Midbrain (tissue), 1 donor: ENCODE measurements at places on chromosomes 4 and X.

GRCh38 chrX:23731951-23732350 is 11.1 kb downstream of the ACOT9 start:
- no peak for DNase-seq

DNA sequence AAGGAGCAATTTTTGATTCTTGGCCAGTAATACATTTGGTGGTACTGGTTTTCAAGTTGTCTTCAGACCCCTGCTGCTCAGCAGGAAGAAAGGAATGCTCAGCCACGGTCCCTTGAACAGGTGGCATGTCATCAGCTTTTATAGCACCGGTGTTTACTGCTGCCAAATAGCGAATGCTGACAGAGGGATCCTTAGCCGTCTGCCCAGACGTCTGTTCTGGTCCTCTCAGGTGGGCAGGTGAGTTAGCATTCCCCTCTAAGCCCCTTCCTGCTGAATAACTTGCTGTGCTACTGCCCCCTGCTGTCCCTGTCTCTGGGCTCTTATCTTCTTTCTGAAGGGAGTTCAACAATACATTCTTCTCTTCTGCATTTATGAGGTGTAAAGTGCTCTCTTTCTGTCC is 28.4 kb downstream of the BOD1L1 start:
- no peak for DNase-seq

- no peak for DNase-seq
These were observed 69.7 kb downstream of the PPP1R2C start for GRCh38 chrX:42708222-42708621.

- no peak for DNase-seq
These were observed 505.0 kb downstream of the BCOR start for GRCh38 chrX:39592776-39593175.

GRCh38 chr4:135032670-135033069 is 831.1 kb upstream of the PABPC4L start:
- DNase-seq: no peak

- DNase-seq: no peak
These were observed 70.7 kb upstream of the HCCS start for GRCh38 chrX:11040405-11040804.

DNA sequence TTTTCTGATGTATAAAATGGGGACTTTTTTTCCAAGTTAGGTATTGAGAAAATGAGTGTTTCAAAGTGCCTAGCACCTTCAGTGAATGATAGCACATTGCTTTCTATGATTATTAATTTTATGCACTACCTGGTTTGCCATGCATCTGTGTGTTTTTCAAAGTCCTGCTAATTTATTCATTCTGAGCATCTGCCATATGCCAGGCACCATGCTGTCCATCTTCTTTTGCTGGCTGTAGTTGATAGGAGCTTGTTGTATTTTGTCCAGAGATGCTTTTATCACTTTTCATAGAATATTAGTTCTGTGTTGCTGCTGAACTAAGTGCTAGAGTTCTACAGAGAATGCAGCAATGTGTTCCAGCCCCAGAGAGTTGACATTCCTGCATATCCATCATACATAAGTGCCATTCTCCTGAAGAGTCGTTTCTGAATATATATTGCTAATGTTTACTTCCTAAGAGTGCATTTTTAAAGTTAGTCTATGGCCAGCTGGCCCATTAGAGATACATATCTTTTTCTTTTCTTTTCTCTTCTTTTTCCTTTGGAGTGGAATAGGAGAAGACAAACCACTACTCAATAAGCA is 49.0 kb upstream of the CLNK start:
- no peak for DNase-seq

DNA sequence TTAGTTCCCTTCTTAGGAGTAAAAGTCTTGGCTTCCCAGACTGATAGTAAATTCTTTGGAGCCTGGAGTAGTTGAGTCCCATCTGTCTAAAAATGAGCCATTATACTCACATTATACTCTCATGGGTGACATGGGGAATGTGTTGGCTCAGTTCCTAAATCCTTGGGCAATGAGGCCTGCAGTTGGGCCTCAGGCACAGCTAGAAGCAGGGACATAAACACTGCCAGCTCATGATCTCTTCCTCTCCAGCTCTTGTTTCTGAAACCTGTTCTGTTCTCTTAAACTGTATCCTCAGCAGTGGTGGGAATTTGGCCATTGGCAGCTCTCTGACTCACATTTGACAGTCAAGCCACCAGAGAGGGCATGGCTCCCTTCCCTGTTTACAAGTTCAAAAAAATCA is 212.5 kb downstream of the SPATA18 start:
- peak; percentile 3 for DNase-seq

- DNase-seq: no peak
These were observed 108.9 kb downstream of the CDS1 start for GRCh38 chr4:84691800-84692199.

- DNase-seq: no peak
These were observed 32.3 kb downstream of the DOK7 start for GRCh38 chr4:3495204-3495975.

DNA sequence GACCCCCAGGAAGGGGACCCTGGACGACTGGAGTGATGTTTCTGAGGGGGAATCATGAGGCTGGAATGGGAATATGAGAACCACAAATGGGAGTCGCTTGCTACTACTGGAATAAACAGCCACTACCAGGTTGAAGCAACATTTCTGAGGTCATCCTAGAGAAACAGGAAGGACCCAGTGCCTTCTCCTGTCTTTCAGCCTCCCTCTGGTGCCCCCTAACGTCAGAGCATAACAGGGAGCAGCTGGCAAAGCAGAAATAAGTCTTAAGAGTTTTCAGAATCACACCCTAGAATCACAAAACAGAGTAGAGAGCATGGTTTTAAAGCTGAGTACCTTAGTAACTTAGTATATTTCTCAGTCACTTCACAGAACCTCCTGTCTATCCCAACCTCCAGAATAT is 347.8 kb upstream of the PITX2 start:
- no peak for DNase-seq

- DNase-seq: no peak
These were observed 159.1 kb upstream of the PSAPL1 start for GRCh38 chr4:7593646-7594412.

GRCh38 chr4:138222046-138222445 is 20.1 kb downstream of the SLC7A11 start:
- peak; percentile 26 for DNase-seq

DNA sequence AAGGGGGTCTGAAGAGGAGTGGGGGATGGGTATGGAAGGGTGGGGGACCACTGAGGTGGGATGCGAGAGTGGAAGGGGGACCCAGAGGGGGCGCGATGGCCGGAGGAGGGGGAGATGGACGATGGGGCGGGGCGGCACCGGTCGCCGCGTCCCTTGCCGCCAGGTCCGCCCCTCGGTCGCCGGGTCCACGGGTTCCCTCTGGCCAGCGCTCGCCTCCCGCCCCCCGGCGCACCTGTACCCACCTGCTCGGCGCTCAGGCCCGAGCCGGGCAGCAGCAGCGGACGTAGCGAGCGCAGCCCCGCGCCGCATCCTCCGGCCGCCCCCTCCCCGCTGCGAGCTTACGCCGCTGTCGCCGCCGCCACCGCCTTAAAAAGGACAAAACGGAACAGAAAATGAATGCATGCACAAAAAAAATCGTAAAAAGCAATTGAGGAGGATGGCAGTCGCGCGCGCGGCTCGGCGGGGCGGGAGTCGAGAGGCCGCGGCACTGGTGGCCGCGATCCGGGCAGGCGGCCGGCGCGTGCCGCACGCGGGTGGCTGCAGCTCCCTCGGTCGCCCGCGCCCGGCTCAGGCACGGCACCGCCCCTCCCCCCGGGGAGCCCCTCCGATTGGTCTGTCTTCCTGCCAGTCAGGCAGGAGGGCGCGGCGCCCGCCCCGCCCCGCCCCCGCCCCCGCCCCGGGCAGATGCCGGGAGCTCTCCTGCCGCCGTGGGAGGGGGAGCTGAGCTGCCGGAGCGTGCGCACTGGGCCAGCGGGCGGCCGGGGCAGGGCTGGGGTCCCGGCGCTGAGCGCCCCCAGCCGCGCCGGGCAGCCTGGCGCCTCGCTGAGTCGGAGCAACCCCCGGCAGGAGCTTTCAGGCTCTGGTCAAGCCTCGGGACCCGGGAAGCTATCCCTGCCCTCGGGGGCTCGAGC is at the start of gene JAKMIP1:
Gene JAKMIP1 (minus strand): TSS at position 539 of the 911 bp plus-strand sequence. CDS start 87,699 bp downstream, outside the sequence.
- DNase-seq: peak; percentile 82

DNA sequence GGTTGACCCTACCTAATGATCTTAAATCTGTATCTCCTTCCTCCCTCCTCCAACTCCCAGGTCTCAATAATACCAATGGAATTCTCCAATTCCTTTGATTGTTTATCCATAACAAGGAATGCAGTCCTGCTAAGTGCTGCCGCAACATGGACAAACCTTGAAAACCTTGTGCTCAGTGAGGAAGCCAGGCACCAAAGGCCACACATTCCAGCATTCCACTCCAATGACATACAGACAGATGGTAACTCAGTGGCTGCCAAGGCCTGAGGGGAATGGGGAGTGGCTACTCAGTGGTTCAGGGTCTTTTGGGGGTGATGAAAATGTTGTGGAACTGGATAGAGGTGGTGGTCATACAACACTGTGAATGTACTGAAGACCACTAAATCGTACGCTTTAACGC is 10.4 kb downstream of the HAUS7 start:
- DNase-seq: no peak

DNA sequence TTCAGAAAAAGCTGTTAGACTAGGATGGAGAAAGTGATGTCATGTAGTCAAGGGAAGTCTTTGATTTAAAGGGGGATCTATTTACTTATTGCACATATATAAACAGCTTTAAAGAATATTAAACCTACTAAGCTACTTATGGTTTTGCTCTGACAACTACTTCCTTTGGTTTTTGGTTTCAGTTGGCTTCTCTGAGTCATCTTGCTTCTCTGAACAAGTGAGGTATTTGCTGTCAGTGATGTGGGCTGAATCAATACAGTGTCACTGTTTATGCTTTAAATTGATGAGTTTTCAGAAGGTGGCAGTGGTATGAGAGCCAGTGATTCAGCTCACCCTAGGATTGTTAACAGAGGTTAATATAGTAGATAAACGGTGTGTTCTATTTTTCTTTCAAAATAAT is 75.1 kb downstream of the CEP44 start:
- no peak for DNase-seq

DNA sequence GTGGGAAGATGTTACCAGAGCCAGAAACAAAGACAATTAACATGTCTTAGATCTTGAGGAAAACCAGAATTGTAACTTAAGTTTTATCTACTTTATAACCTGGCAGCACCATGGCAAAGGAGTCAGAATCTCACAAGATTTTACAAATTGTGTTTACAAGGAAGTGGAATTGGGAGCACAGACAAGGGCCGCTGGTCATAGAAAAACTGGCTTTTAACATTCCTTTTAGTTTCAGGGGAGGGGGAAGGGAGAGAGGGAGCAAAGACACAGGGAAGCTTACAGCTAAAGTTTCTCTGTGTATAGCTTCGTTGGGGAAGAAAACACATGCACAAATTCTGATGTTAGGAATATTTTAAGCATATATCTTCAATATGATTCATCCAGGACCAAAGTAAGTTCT is 10.3 kb upstream of the UGT2B11 start:
- no peak for DNase-seq

DNA sequence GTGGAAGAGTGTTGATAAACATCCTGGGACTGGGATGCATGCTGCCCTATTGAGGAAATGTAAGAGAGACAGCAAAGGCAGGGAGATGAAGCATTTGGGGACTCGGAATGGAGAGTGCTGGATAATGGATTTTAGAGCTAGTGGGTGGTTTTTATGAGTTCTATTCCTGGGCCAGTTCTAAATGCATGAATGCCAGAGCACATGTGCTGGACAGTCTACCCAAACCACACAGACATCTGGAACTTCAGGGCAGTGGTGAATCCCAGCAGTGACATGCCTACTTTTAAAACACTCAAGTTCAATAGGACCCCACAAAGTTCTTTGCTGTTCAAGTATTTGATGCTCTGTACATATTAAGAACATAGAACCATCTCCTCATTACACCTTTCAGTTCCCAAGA is 133.9 kb downstream of the CBR4 start:
- DNase-seq: no peak

GRCh38 chr4:14259936-14260335 is 632.4 kb upstream of the BOD1L1 start:
- no peak for DNase-seq

GRCh38 chrX:39961441-39961840 is 136.3 kb downstream of the BCOR start:
- DNase-seq: no peak

DNA sequence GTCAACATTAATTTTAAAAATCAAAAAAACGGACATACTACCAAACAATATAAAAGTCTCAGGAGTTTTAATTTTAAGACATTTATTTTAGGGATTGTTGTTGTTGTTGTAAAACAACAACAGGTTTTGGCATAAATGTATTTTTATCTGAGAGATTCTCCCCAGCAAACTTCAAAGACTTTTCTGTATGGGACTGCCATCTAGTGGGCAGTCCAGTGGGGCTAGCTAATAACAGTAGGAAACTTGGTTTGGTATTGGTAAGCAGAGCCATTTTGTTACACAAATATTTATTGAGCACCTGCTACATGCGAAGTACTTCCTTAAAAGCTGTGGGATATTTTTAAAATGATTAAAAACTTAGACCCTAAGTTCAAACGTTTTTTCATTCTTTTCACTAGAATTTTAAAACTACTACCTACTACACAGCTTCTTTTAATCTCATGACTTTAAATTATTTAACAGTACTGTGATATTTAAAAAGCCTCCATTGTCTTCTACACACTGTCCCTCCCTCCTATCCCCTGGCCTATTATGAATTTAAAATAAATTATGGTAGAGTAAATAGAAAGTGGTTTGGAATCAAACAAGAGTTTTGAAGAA is 1028.4 kb upstream of the INTU start:
- peak; percentile 55 for DNase-seq

DNA sequence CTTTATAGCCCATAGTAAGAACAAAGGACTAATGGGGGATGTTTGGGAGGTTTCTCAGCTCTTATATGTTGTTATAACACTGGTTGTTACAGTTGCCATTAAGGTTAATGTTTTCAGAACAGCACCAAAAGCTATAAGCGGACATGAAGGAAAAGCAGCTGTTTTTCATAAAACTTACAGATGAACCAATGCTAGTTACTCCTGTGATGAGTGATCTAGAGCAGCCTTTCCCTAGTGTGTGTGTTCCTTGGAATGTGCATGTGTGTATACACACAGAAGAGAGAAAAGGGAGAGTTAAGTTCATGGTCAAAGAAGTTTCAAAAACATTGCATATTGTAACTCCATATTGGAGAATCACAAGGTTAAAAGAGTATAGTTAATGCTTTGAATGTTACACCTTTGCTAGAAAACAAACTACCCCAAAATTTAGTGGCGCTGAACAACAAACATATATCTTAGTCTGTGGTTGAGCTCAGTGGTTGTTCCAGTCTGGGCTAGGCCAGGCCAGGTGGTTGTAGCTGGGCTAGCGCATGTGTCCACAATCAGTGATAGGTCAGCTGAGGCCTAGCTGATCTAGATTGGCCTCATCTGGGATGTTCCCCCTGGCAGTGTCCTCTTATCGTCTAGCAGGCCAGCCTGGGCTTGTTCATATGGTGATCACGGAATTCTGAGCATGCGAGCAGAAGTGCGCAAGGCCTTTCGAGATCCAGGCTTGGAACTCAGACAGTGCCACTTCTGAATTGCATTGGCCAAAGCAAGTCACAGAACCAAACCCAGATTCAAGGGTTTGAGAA is 151.0 kb downstream of the NHS start:
- DNase-seq: no peak

GRCh38 chr4:88148560-88148959 is 9.9 kb downstream of the ABCG2 start:
- no peak for DNase-seq

- DNase-seq: no peak
These were observed 33.9 kb downstream of the ZBTB49 start for GRCh38 chr4:4323705-4324534.

- DNase-seq: no peak
These were observed 590.0 kb downstream of the BCOR start for GRCh38 chrX:39507617-39508299.

GRCh38 chrX:153456161-153456560 is 10.3 kb upstream of the TREX2 start:
- peak; percentile 1 for DNase-seq
